ACHN (cell line): ENCODE measurements at places on chromosomes 6 and 20.

DNA sequence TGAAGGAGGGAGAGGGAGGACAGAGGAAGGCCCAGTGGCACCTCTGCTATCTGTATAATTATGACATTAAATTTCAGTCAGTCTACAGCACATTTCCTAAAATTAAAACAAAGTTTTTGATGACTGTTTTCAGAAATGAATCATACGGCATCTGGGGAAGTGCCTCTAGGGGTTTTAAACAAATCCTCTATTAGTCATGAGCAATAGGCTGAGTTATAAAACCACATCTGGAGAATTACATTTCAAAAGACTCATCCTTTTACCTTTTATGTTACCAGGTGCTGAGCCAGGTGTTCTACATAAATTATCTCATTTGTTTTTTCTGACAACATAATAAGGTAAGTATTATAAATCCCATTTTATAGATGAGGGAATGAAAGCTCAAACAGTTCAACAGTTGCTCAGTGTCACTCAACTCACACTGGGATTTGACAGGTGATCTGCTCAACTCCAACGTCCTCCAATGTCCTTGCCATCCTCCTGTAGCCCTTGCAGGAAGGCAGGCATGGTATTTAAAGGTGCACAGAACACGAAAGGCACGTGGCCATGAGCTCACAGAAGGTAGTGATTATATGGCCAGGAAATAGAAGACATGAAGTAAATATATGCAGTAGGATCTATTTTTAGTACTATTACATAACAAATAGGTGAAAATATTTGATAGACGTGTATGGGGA is 184.2 kb upstream of the MAN1A1 start:
- DNase-seq = no peak

- DNase-seq = no peak
Observed at GRCh38 chr6:167984876-167985604, 12.4 kb upstream of the KIF25 start.

DNA sequence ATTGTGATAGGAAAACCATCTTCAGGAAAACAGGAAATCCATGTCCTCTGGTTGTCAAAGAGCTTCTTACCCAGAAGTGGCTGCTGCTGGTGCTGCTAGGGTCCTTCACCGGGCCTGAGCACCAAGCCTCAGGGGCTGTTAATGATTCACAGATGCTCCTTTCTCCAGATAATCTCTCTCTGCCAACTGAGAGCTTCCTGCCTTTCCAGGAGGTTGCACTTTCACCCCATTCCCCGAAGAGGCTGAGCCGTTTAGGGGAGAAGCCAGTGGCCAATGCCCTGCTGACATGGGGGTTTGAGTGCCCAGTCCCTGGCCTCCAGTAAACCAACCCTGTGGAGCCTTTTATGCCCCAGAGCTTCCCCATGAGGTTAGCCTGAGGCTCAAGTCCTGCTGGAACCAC is 122.4 kb downstream of the CBLN4 start:
- peak; percentile 2 for DNase-seq

GRCh38 chr6:69072796-69073195 is 437.7 kb downstream of the ADGRB3 start:
- no peak for DNase-seq

GRCh38 chr20:36175016-36175415 is 20.5 kb downstream of the EPB41L1 start:
- DNase-seq = no peak

DNA sequence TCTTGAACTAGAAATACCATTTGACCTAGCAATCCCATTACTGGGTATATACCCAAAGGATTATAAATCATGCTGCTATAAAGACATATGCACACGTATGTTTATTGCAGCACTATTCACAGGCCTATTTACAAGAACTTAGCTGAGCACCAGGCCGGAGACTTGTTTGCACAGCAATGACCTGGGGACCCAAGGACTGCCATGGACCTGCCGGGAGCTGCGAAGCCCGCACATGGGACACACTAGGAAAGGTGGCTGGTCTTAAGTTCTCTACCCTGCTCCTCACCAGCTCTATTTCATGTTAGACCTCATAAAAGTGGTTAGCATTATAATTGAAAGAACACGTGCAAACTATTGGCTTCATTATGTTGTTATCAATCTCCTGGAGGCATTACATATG is 70.4 kb upstream of the CST7 start:
- no peak for DNase-seq

GRCh38 chr6:168967281-168967925 is 286.2 kb downstream of the THBS2 start:
- no peak for DNase-seq

GRCh38 chr20:58524814-58525213 is 9.6 kb upstream of the APCDD1L start:
- peak; percentile 47 for DNase-seq

GRCh38 chr6:84514089-84514971 is 250.1 kb downstream of the TBX18 start:
- DNase-seq = no peak

- DNase-seq = peak; percentile 67
Observed at GRCh38 chr6:30828027-30828962, 56.0 kb upstream of the DDR1 start.

- DNase-seq = no peak
Observed at GRCh38 chr20:48467622-48468021, 360.2 kb downstream of the PREX1 start.

DNA sequence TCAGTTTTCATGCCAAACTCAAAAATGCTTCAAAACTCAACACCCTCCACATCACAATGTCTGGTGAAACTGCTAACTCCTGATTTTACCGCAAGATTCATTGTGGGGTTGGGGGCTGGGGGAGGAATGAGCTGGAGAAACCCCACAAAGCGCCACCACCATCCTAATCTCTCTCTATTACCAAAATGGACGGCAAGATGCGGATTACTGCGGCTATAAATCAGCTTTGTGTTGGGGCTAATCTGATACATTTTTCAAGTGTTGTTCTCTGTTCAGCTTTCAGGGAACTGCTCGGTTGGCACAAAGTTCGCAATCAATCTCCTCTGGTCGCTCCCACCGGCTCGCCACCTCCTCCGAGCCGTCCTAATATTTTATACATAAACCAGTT is 83.7 kb downstream of the TMEM242 start:
- no peak for DNase-seq

- DNase-seq = no peak
Observed at GRCh38 chr6:126620719-126621118, 280.8 kb downstream of the CENPW start.

DNA sequence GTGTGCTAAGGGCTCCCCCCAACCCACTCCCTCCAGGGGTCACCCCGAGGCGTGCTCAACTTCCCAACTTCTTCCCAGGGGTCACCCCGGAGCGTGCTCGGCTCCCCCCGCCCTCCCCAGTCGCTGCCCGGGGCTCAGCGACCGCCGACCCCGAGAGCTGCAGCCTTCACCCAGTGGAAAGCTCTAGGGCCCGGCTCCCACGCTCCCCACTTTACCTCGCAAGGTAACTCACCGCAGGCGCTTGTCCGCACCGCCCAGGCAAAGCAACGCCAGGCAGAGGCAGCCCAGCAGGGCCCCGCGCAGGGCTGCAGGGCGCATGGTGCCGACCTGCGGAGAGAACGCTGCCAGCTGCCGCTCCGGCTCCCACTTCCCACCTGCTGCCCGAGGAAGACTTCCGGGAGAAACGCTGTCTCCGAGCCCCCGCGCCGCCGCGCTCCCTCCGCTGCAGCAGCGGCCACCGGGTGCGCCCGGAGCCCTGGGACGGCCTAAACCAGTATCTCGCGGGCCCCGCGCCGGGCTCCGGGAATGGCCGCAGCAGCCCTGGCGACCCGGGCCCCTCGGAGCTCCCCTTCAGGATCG is 396 bp downstream of the RNASET2 start:
- peak; percentile 41 for DNase-seq

DNA sequence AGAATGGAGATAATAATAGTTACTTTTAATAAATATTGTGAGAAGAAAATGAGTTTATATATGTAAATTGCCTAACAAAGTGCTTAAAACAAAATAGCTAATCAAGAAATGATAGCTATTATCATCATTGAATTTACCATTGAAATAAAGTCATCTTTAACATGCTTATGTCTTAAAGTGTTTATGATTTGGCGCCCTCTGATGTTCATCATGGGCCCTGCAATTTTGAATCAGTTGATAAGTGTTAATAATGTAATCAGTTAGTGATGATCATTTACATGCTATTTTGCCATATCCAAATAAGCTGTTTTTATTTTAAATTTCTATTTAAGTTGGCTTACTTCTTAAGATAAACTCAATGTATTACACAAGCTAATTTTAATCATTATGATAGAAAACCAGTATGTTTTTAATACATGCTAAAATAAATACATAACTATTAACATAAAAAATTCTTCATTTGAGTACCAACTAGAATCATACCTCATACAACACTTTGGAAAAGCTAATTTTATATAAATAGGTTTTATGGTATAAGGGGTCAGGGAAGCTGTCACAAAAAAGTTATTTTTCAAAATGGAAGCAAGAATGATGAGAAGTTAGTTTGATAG is 39.2 kb upstream of the TPD52L1 start:
- DNase-seq = peak; percentile 66

DNA sequence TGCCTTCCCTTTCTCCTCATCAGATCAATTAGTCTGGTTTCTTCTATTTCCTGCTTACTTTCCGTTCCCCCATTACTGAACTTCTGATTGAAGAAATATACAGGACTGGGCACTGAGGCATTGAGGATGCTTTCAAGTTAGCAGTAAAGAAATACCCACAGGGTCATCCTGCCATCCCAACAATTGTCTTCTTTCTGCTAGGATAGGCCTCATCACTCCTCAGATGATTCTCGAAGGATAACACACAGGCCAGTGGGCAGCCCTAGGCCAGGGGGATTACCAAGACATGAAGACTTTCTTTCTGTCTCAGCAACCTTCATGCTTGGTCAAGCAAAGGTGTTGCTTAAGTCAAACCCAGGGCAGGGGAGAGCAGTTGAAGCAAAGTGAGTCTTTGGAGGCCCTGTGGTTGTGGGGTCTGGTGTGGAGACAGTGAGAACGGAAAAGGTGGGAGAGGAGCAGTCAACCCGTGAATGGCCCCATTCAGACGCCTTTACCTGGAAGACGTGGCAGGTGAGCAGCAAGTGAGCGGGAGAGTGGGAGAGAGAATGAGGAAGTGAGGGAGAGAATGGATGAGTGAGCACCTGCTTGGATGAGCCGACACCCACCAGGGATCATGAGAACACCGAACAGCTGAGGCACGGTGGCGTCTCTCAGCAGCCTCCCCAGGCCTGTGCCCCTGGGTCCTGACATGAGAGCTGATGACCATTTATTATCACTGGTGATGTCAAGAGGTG is 462.9 kb downstream of the PREX1 start:
- DNase-seq = no peak

DNA sequence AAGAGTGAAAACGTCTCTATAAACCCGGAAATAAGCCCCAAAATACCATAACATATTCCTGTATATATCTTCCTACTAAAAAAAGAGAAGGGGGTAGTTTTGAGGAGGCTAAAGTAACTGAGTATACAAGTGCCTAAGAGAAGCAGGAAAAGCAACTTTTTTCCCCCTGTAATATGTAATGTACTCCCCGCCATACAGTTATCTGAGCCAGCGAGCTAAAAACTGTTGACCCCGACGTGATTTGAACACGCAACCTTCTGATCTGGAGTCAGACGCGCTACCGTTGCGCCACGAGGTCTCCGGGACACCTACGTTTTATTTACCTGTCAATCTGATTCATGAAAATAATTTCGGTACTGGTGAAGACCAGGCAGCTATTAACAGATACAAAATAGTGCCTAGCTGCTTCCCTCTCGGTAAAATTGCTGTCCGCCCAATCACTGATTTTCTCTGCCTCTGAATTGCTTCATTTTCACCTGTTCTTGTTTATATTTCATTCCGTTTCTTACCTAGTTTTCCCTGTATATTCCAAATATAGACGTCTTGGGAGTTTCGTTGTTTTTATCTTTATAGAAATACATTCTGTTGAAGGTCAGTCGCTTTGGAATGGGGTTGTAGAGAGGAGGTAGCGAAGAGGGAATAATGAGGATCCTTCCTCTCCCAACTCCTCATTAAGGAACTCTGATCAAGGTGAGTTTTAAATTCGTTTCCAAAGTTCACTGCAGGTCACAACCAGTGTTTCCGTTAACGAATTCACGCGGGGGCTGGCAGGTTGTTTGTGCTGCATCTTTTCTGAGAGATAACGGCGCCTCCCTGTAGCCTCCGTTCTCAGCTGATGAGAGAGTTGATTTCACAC is 33.6 kb upstream of the BTN3A2 start:
- DNase-seq = peak; percentile 47
